ENCODE measurements at places on chromosomes 1 and 21. TPM values are rescaled to one million over a fixed set of nuclear protein-coding genes. Genes with fewer than 3 reads are reported as not detected.

Gene ARTN
- 0.49 TPM for total RNA-seq

Gene GUCA2B
- not detected for total RNA-seq

Gene PTGER3
- 0.08 TPM for total RNA-seq

Gene HTR1D
- total RNA-seq, result 3.5 TPM

Gene RBP7
- total RNA-seq, result 28.9 TPM

Gene KLHDC8A
- 0.31 TPM for total RNA-seq

Gene IL12RB2
- 0.26 TPM for total RNA-seq

Gene TMEM82
- not detected for total RNA-seq

Gene TLR5
- total RNA-seq, result 0.21 TPM

Gene NUF2
- 26.1 TPM for total RNA-seq

Gene OR2T11
- total RNA-seq, result not detected

Gene KRTAP21-2
- total RNA-seq, result not detected

Gene FCER1A
- total RNA-seq, result not detected

Gene PPIAL4G
- total RNA-seq, result not detected

Gene BRINP2
- not detected for total RNA-seq

Gene PPM1J
- total RNA-seq, result 0.51 TPM

Gene ANKRD35
- not detected for total RNA-seq

Gene DYNLT4
- total RNA-seq, result not detected

Gene KRTAP12-2
- total RNA-seq, result not detected

Gene KCNQ4
- total RNA-seq, result 2.6 TPM

Gene ZFP69
- 6.4 TPM for total RNA-seq

Gene CTSS
- total RNA-seq, result 5.1 TPM

Gene FCMR
- total RNA-seq, result 0.41 TPM

Gene RPE65
- not detected for total RNA-seq

Gene NCDN
- total RNA-seq, result 64.1 TPM

Gene PLA2G2A
- total RNA-seq, result not detected

Gene C1orf94
- total RNA-seq, result not detected

Data from Panc1 (cell line).